ENCODE measurements at places on chromosomes 13 and 19.

DNA sequence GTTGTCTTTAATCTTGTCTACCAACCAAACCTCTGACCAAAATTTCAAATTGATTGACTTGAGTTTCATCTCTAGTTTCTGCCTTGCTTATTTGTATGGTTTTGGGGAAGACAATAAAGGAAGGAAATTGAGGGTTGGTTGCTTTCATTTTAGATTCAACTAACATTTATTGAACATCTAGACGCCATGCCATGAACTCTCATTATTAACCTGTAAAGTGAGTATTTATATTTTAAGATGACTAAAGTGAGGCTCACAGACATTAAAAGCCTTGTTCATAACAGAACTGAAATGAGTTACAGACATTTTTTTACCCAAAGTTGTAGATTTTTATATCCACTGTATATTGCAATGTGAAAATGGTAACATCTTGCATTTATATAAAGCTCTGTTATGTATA, 239.3 kb downstream of the LMO7 start:
- DNase-seq, result no peak

DNA sequence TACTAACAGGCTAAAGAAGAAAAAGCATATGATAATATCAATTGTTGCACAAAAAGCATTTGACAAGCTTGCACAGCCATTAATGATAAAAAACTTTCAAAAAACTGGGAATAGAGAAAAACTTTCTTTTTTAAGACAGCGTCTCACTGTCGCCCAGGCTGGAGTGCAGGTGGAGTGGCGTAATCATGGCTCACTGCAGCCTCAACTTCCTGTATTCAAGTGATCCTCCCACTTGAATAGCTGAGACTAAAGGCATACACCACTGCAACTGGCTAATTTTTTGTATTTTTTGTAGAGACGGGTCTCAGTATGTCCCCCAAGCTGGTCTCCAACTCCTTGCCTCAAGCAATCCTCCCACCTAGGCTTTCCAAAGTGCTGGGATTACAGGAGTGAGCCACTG, 382.8 kb downstream of the TSHZ3 start:
- DNase-seq, result no peak

GRCh38 chr13:39685652-39686051, 30.2 kb downstream of the COG6 start:
- DNase-seq, result no peak

- DNase-seq, result no peak
Measured at GRCh38 chr13:50521831-50522149, 321.7 kb downstream of the DLEU7 start.
